SK-MEL-5 (cell line): ENCODE measurements at places on chromosomes 12 and 14.

DNA sequence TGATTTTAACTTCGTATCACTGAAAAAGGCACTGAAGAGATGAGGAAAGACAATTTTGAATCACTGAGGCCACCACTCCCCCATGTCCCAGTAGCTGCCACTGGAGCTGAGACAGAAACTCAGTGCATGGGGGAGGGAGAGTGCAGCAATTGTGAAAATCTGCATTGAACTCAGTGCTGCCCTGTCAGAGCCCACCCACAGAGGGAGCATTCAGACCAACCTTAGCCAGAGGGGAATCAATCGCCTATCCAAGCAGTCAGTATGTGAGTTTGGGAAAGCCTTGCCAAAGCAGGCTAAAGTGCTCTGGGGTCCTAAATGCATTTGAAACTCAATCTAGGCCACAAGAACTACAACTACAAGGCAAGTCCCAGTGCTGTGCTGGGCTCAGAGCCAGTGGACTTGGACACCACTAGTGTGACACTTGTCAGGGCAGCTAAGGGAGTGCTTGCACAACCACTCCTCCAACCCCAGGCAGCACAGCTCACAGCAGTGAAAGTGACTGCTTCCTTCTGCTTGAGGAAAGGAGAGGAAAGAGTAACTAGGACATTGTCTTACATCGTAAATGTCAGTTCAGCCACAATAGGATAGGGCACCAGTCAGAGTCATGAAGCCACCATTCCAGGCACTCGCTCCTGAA lies 13.3 kb downstream of the RNASE3 start:
- peak; percentile 8 for DNase-seq

GRCh38 chr12:43151441-43151981 lies 400.5 kb downstream of the ADAMTS20 start:
- no peak for DNase-seq

GRCh38 chr14:69313176-69313575 lies 53.2 kb downstream of the GALNT16 start:
- no peak for DNase-seq

DNA sequence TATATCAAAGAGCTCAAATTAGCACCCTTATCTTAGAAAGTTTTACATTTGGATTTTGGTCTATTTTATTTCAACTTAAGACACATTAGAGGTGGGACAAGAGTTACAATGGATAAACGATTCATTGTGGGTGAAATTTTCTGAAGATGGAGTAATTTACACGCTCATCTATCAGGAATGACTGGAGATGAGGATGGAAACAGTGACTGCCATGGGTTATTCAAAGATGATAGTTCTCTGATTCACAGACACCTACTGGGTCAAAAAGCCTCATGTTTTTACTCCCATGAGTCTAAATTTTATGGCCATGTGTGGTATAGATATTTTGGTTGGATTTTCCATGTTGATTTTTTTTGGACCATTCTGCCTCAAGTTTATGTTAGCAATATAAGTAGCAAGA lies 22.1 kb downstream of the SAMD4A start:
- no peak for DNase-seq

- DNase-seq: no peak
These were observed 44.7 kb downstream of the PTPN11 start for GRCh38 chr12:112463478-112463877.

- peak; percentile 55 for DNase-seq
These were observed 21.6 kb downstream of the MRPS35 start for GRCh38 chr12:27732281-27732680.

GRCh38 chr12:6753772-6754356 lies 923 bp upstream of the MLF2 start:
- DNase-seq: no peak
